Central memory CD8-positive, alpha-beta T cell (primary cell): ENCODE measurements at places on chromosomes 5 and 9.

- DNase-seq = no peak
Observed at GRCh38 chr5:57598097-57598496, 115.5 kb upstream of the ACTBL2 start.

DNA sequence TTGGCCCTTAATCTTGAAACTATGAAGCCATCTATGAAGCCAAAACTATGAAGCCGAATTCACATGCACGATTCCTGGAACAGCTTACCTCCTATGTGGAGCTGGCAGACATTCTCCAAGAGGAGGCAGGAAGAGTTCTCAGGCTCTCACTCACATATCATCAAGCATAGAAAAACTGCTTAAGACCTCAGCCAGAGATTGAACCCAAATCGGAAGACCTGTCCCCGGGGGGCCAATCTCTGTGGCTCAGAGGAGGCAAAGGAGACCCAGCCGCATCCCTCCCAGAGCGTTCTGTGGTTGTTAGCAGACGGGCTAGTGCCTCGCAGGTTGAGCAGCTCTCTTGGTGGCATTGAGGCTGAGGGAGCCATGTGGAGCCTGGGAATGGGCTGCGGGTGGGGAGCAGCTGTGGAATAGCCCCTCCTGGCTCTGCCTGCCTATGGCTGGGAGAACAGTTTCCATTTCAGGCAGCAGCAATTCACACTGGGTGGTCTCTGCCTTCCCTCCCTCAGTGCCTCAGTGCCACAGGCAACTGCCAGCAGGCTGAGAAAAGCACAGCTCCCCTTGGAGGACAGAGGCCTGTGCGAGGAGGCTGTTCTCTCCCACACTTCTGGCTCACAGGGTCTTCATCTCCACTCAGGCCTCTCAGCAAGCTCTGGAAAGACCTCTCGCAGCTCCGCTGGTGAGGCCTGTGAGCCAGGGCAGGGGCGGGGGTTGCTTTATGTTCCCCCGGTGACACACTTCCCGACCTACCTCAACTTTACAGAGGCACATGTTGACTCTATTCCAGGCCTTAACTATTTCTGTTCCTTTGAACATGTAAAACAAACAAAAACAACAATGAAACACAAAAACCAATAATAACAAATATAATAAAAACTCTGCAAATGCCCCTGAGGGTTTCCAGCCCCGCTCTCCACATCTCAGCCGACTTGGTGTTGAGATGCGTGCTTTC is 17.4 kb upstream of the TMEM174 start:
- no peak for DNase-seq

DNA sequence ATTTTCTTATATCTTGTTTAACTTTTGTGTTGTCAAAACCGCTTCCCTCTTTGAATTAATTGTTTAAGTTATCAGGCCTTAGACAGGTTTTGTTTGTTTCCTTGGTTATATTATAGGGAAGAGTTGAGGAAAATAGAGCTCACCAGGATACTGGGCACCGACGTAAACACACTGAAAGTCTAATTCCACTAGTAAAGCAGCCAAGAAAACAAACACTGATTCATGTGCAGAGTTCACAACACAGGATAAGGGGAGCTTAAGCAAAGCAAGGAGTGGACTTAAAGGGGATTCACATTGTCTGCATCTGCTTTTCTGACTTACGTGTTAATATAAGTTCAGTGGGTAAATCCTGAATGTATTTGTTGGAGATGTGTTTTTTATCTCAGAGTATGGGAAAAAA is 139.0 kb upstream of the CDH6 start:
- DNase-seq = no peak

DNA sequence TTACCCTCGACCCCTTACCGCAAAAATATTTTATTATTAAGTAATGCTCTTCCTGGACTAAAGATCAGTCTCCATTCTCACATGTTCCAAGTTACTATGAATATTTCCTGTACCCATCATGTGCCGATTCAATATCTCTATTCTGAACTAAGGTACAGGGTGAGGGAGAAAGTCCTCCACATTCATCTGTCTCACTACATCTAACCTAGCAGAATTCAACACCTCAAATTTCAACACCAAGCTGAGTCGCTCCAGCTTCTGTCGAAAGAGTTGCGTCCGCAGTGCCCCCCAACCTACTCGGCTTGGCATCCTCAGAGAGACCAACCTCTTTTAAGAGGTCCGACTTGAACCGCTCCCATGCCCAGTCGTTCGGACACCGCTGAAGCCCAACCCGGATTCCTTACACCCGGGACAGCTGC is 1.0 kb downstream of the CERT1 start:
- DNase-seq = no peak

- DNase-seq = no peak
Observed at GRCh38 chr5:178440181-178440580, 150.0 kb downstream of the COL23A1 start.

DNA sequence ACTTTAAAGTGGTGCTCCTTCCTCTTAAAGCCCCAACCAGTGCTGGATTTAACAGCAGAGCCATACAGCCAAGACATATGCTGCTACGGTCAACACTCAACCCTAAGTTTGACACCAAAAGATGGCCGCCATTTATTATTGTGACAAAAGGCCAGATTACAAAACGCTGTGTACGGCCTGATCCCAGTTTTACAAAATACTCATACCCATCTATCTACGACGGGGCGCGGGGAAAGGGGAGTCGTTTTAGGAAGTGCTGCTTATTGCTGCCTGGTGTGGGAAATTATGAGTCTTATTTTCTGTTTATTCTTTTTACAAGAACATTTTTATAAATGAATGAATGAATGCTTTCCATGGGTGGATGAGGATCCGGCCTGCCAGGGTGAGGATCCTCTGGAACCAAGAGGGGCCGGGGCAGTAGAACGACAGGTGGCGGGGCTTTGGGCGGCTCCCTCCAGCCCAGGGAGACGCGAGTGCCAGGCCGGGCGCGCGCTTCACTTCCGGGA is 457 bp upstream of the IDNK start:
- DNase-seq = no peak

DNA sequence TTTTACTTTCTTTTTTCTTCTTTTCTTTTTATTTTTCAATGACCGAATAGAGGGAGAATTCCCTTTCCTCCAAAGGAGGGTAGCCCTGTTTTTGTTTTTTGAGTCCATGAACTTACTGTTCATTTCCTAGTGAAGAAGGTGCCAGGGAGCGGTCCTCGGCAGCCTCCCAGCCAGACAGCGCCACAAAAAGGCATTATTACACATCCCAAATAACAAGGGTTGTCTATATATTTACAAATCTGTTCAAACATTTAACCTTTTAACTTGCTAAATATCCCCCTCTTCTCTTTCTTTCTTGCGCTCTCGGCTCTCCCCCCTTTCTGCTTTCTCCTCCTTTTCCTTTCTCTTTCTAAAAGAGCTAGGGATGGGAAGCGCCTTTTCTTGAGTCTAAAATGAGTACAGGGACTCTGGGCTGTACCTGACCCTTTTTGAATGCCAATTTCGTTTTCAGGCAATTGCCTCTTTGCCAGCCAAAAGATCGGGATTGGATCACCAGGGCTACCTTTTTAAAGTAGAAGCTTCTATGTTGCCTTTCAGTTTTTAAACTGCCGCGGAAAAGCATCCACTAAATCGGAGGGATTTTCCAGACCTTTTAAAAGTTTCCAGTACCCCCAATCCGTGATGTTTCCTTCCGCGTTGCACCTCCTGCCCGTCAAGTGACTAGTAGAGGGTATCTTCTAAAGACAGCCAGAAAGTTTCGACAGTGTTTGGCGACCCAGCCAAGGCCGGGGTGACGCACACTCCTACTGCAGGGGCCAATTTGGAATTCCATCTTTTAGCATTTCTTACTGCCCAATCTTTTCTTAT is 125.6 kb downstream of the TMEM161B start:
- DNase-seq = no peak

DNA sequence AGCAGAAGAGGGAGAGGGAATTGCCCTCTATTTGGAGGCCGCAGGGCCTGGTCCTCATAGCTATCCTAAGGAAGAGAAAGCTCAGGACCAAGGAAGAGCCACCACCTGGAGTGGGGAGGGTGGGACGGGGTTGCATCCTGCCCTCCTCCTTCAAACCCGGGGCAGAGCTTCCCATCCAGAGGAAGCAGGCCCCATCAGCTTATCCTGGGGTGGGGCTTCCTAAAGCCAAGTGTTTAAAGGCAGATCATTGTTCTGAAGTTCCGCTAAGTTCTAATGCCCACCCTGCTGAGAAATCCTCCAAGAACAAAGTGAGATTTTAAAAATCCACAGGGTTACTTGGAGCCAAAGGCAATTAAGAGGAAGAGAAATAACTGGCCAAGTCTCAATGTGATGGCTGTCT is 210.3 kb downstream of the C9orf152 start:
- DNase-seq = no peak

GRCh38 chr9:98580956-98581355 is 127.8 kb downstream of the GABBR2 start:
- DNase-seq = no peak

- DNase-seq = no peak
Observed at GRCh38 chr5:15933259-15934207, 246.1 kb downstream of the MARCHF11 start.

GRCh38 chr5:949815-950560 is 57.3 kb downstream of the TRIP13 start:
- DNase-seq = no peak

DNA sequence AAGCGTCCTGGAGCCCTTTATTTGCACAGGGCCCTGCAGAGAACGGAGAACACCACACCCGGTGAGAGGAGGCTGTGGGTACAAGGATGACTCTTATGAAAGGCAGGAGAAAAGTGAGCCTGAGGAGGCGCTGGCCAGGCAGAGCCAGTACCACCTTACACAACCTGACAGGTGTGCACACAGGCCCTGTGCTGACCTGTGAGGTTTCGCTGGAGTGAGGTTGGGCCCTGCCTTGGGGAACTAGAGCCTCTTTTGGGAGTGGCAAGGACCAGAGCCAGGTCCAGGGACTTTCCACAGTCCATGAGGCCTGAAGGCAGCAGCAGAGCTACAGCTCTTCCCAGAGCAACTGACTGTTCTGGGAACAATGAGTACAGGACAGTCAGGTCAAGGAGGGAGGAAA is 3.1 kb downstream of the SRD5A1 start:
- no peak for DNase-seq

- DNase-seq = no peak
Observed at GRCh38 chr9:21615446-21615845, 133.3 kb upstream of the IFNE start.

- no peak for DNase-seq
Observed at GRCh38 chr9:115063058-115063845, 54.7 kb downstream of the TNC start.

GRCh38 chr5:135095871-135096270 is 61.8 kb upstream of the PITX1 start:
- DNase-seq = no peak

GRCh38 chr5:1468247-1468612 is 23.0 kb upstream of the SLC6A3 start:
- DNase-seq = no peak

GRCh38 chr9:21995006-21995665 is 545 bp downstream of the CDKN2B-AS1 start:
- peak; percentile 79 for DNase-seq

GRCh38 chr5:133785182-133785581 is 172.8 kb upstream of the FSTL4 start:
- no peak for DNase-seq

DNA sequence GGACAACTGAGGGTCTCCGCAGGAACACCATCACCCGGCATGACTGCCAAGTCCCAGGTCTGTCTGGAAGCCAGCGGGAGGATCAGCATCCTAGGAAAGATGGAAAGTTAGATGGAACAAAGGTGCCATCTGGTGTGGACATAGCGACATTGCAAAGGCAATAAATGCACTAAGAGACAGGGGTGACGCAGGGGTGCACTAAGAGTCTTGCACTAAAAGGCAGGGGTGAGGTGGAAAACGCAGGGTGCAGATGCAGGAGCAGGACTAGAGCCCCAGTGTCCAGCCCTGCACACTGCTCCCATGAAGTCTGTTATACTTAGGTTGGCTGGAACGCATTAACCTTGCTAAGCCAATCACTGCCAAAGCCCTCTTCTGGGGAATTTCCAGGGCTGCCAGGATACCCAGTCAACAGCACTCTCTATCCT is 15.5 kb downstream of the ATOX1 start:
- DNase-seq = no peak

- no peak for DNase-seq
Observed at GRCh38 chr5:50583621-50584020, 82.8 kb upstream of the PARP8 start.

- no peak for DNase-seq
Observed at GRCh38 chr5:133321833-133322420, 270.1 kb downstream of the HSPA4 start.
